Breast epithelium (tissue), 4 donors: ENCODE measurements at places on chromosomes 5 and 9. TPM values are rescaled to one million over a fixed set of nuclear protein-coding genes. Genes with fewer than 3 reads are reported as not detected.

TEX10 gene
- total RNA-seq = 22.6 TPM

DNA sequence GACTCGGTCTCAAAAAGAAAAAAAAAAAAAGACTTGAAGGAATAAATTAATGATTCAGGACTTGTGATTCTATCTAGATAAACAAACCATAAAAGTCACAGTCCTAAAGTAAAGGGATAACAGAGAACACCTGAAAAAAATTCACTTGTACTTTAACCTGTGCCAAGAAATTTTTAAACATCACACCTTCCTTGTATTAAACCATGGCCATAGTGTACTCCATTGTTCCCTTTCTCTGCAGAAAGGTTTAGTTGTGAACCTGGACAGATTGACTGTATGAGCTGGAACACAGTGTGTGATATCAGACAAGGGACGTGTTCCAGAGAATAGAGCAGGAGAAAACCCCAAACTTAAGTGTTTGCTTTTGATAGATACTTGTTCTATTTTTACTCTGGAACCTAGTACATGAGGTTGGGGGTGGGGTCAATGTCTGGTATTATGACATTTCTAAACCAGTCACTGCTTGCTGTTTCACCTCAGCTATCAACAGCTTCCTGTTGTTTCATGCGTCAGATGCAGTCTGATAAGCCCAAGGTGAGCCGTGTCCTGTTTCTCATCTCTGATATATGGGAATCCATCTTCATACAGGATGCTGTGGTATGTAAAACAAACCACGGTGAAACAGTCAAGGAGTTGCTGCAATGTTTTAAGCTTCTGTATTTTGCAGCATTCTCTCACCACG lies 62.5 kb upstream of the ITGA1 start:
- DNase-seq = no peak
- H3K27ac ChIP-seq = peak overlapping the region; percentile 7
- no peaks in the 10 kb centered on the region for H3K4me1 ChIP-seq
- no peak overlapping the region for H3K4me3 ChIP-seq

GRCh38 chr5:154868702-154869101 lies 10.3 kb downstream of the CNOT8 start:
- H3K27me3 ChIP-seq = no peaks in the 10 kb centered on the region
- H3K36me3 ChIP-seq = no peaks in the 10 kb centered on the region
- no peak for DNase-seq
- peak overlapping the region; percentile 50 for H3K27ac ChIP-seq

DNA sequence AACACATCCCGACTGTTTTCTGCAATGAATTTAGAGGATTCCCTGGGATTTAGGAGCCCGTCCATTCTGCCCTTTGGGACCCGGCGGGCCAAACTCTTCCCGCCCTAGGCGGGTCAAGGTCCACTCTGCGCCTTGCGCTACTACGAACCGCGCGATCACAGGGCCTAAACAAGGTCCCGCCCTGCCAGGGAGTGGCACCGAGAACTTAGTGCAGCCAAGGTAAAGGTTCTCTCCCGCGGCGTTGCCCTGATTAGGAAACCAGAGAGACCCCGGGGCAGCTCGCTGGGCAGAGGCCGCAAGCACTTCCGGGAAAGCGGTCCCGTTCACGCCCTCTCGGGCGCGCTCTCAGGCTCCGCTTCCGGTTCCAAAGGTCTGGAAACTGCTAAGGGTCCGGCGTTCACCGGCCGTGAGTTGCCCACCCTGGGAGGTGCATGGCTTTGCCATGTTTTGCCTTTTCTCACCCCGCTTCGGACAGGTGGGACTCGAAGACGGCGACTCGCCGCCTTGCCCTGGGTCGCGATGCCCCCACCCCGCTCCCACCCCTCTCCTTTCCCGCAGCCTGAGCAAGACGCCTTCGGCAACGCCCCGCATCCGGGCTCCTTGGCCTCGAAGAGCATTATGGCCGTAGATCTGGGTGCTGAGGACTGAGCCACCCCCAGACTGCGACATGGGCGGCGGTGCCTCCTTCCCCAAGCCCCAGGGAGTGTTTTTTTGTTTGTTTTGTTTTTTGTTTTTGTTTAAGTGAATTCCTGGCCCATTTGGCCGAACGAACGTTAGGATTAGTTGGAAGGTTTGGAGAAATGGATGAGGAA lies 23.4 kb downstream of the HNRNPK start:
- no peaks in the 10 kb centered on the region for H3K27me3 ChIP-seq
- H3K36me3 ChIP-seq = no peaks in the 10 kb centered on the region
- H3K4me3 ChIP-seq = peak overlapping the region; percentile 70
- DNase-seq = peak; percentile 41
- H3K27ac ChIP-seq = peak overlapping the region; percentile 90

GRCh38 chr5:111968459-111968858 lies 211.5 kb upstream of the NREP start:
- H3K27me3 ChIP-seq = no peaks in the 10 kb centered on the region
- DNase-seq = no peak
- no peaks in the 10 kb centered on the region for H3K36me3 ChIP-seq
- no peak overlapping the region for H3K4me3 ChIP-seq
- no peak overlapping the region for H3K27ac ChIP-seq

DNA sequence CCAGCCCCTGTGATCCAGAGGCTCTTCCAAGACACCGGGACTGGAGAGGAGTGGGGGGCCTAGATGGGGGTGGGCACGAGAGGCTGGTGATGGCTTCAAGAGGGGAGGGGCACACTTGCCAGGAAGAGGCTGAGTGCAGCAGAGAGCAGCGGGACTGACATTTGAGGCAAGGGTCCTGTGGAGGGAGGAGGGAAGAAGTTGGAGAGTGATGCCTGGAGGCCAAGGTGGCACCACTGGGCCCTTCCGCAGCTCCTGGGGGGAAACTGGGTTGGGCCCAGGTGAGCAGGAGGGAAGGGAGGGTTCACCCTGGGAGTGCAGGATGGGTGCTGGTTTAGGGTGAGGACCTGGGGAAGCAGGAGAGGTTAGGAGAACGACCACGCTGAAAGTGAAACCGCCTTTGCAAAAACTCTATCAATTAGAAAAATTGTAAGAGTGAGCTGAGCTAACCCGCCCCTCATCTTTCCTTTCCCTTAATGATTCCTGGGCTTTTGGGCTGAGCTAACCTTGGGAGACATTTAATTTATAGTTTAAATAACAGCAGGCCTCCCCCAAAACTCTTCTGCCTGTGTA lies 26.2 kb downstream of the ABO start:
- H3K36me3 ChIP-seq = no peaks in the 10 kb centered on the region
- no peaks in the 10 kb centered on the region for H3K4me1 ChIP-seq
- H3K27me3 ChIP-seq = no peaks in the 10 kb centered on the region
- DNase-seq = no peak
- no peak overlapping the region for H3K4me3 ChIP-seq

GRCh38 chr5:86864051-86864450 lies 246.3 kb downstream of the COX7C start:
- H3K36me3 ChIP-seq = no peaks in the 10 kb centered on the region
- DNase-seq = no peak
- H3K27ac ChIP-seq = no peak overlapping the region
- no peaks in the 10 kb centered on the region for H3K27me3 ChIP-seq
- H3K4me1 ChIP-seq = no peaks in the 10 kb centered on the region

DNA sequence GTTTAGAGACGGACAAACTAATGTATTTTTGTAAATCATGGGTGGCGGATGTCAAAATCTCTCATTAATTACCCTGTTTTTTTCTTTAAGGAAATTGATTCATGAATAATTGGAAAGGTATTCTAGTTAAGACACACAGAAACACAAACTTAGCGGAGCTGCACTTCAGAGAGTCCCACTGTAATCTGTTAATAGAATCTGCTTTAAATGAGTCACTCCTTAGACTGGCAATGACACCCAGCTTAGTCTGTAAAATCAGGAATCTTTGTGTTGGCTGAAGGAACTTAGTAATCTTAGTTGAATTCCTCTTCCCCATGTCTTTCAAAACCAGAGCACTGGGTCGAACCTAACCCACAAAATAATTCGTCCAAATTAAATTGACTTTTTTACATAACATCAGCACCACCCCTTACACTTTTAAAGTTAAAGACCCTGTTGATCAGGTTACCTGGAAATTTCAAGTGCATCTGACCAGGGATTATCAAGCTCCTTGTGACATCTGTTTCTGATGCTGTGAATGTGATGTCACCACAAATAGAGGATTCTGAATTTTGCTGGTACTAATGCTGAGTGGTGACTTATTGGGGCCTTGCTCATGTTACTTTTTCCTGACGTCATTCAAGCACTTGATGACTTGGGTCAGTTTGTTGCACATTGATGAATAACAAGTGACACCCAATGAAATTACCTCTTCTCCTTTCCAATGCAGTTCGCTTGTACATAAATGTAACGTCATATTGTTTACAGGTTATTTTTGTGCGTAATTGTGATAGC lies 313.6 kb downstream of the KCTD16 start:
- H3K4me1 ChIP-seq = no peaks in the 10 kb centered on the region
- no peaks in the 10 kb centered on the region for H3K27me3 ChIP-seq
- no peak overlapping the region for H3K4me3 ChIP-seq
- H3K36me3 ChIP-seq = no peaks in the 10 kb centered on the region
- DNase-seq = no peak

DNA sequence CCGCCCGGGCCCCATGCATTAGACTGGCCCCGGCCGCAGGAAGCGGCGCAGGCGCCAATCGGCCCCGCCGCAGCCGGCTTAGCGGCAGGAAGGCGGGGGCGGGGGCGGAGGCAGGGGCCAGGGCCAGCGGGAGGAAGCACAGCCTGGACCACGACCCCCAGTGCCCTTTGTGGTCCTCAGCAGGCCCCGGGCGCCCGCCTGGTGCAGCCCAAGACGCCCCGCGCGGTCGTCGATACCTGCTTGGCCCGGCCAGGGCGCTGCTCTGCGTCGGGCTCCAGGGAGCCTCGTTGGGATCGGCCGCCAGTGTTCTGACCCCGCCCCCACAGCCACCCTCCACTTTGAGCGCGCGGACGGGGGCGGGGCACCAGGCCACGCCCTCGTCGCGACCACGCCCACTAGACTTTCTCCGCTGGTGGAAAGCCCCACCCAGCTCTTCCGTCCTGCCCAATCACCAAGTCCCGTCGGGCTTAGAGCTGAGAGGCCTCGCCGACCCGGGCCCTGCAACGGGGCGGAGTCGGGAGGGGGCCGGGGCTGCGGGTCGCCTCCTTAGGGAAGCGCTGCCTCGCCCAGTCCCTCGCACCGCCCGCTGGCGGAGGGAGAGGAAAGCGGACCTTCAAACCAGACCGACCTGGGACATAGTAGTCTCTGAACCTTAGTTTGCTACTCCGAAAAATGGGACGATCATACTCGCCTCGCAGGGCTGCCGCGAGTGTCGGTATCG lies at the start of gene PDLIM7:
Gene PDLIM7, minus strand, starts transcription at position 313 of the 721 bp plus-strand sequence. CDS start 1,092 bp downstream, outside the sequence.
- no peaks in the 10 kb centered on the region for H3K36me3 ChIP-seq
- peak within 1 kb of the TSS; percentile 67 for H3K4me3 ChIP-seq
- peak within 1 kb of the TSS; percentile 85 for H3K27ac ChIP-seq
- DNase-seq = peak; percentile 93

- no peak overlapping the region for H3K4me3 ChIP-seq
- no peaks in the 10 kb centered on the region for H3K4me1 ChIP-seq
- no peak for DNase-seq
- no peak overlapping the region for H3K27ac ChIP-seq
- H3K36me3 ChIP-seq = no peaks in the 10 kb centered on the region
Observed at GRCh38 chr9:23683611-23684061, 142.4 kb downstream of the ELAVL2 start.

DNA sequence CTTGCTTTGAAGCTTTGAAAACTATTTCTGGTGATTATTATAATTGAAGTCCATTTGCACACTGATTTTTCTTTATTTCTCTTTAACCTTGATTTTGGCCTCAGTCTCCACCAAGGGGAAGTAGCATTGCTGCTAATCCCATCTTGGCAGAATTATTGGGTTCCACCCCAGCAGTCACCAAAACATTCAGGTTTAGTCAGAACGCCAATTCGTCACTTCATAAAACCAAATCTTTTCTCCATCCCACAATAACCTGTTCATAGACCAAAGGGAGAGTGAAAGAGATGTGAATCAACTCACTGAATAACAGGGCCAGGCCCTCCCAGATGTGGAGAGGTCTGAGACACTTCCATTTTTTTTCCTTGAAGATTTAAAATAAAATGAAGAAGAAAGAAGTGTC lies 95.1 kb upstream of the VCAN start:
- no peaks in the 10 kb centered on the region for H3K27me3 ChIP-seq
- H3K27ac ChIP-seq = peak overlapping the region; percentile 52
- H3K4me1 ChIP-seq = no peaks in the 10 kb centered on the region
- H3K4me3 ChIP-seq = no peak overlapping the region

GRCh38 chr5:87242242-87242641 lies 25.4 kb upstream of the RASA1 start:
- no peak overlapping the region for H3K4me3 ChIP-seq
- H3K36me3 ChIP-seq = no peaks in the 10 kb centered on the region
- H3K27me3 ChIP-seq = no peaks in the 10 kb centered on the region
- DNase-seq = no peak
- H3K4me1 ChIP-seq = no peaks in the 10 kb centered on the region
- no peak overlapping the region for H3K27ac ChIP-seq

DNA sequence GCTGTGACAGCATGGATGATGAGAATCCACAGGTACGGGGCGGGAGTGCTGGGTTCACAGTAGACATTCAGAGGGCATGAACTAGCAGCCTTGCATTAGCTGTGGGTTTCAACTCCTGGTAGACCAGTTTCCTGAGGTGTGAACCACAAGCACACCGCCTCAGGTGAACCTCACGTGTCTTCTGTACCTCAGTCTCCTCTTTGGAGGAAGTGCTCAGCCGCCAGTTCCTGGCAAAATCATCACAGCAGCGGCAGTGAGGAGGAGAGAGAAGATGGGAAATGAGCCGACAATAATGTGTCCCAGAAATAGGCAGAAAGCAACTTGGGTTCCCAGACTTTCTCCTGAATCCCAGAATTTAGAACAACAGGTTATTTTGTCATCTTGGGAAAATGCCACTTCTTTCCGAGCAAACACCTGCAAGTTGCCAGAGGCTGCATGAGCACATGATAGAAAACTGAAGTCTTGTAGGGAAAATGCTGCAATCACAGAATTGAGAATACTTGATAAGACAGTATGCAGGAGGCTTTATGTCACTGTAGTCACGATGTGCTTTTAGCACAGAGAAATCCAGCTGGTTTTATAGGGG lies 258.5 kb downstream of the AOPEP start:
- DNase-seq = no peak
- H3K4me1 ChIP-seq = no peaks in the 10 kb centered on the region
- no peak overlapping the region for H3K27ac ChIP-seq
- H3K4me3 ChIP-seq = no peak overlapping the region

F12 gene
- 2.6 TPM for total RNA-seq

GRCh38 chr5:177973066-177973635 lies 22.9 kb downstream of the PROP1 start:
- H3K4me1 ChIP-seq = no peaks in the 10 kb centered on the region
- H3K4me3 ChIP-seq = no peak overlapping the region
- no peaks in the 10 kb centered on the region for H3K36me3 ChIP-seq
- no peak for DNase-seq

GRCh38 chr5:161925960-161926359 lies 78.0 kb downstream of the GABRA1 start:
- H3K27me3 ChIP-seq = no peaks in the 10 kb centered on the region
- H3K4me3 ChIP-seq = no peak overlapping the region
- no peaks in the 10 kb centered on the region for H3K4me1 ChIP-seq
- H3K36me3 ChIP-seq = no peaks in the 10 kb centered on the region

GRCh38 chr9:88660611-88661010 lies 125.6 kb downstream of the NXNL2 start:
- H3K27ac ChIP-seq = no peak overlapping the region
- H3K4me1 ChIP-seq = no peaks in the 10 kb centered on the region
- H3K36me3 ChIP-seq = no peaks in the 10 kb centered on the region
- H3K4me3 ChIP-seq = no peak overlapping the region
- no peak for DNase-seq

RORB gene
- total RNA-seq = 1.0 TPM

GRCh38 chr5:56620903-56621677 lies 194.3 kb upstream of the MAP3K1 start:
- H3K4me3 ChIP-seq = no peak overlapping the region
- H3K27ac ChIP-seq = no peak overlapping the region
- DNase-seq = no peak
- no peaks in the 10 kb centered on the region for H3K36me3 ChIP-seq

RNF208 gene
- 1.5 TPM for total RNA-seq
